SW 1271 (cell line): ENCODE measurements at places on chromosomes 6 and 20.

DNA sequence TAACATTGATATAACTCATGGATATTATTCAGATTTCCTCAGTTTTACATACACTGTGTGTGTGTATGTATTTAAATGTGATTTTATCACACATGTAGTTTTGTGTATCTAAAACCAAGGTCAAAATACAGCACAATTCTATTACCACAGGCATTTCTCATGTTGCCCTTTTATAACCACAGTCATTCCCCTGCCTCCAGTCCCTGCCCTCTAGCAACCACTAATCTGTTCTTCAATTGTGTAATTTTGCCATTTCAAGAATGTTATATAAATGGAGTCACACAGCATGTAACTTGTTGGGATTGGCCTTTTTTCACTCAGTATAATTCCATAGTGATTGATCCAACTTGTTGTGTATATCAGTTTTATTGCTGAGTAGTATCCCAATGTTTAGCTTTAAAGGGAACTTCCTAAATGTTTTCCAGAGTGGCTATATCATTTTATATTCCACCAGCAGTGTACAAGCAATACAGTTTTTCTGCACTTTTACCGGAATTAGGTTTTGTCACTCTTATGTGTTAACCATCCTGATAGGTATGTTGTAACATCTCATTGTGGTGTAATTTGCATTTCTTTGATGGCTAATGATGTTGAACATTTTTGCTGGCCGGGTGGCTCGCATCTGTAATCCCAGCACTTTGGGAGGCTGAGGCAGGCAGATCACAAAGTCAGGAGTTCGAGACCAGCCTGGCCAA is 338.2 kb downstream of the SOX4 start:
- no peak for DNase-seq

DNA sequence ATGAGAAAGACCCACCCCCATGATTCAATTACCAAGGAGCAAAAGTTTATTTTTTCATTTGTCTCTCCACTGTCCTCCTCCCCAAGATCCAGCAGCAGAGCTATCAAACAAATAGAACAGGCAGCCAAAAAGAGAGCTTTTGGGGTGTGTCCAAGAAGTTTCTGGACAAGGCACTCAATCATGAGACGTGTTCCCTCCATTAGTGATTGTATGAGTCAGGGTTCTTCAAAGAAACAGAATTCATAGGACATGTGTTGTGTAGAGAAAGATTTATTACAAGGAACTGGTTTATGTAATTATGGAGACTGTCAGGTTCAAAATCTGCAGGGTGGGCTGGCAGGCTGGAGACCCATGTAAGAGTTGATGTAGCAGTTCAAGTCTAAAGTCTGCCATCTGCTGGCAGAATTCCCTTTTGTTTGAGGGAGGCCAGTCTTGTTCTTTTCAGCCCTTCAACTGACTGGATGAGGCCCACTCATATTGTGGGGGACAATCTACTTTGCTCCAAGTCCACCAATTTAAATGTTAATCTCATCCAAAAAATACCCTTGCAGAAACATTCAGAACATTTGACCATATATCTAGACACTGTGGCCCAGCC is 248.1 kb upstream of the OPRM1 start:
- DNase-seq: no peak

DNA sequence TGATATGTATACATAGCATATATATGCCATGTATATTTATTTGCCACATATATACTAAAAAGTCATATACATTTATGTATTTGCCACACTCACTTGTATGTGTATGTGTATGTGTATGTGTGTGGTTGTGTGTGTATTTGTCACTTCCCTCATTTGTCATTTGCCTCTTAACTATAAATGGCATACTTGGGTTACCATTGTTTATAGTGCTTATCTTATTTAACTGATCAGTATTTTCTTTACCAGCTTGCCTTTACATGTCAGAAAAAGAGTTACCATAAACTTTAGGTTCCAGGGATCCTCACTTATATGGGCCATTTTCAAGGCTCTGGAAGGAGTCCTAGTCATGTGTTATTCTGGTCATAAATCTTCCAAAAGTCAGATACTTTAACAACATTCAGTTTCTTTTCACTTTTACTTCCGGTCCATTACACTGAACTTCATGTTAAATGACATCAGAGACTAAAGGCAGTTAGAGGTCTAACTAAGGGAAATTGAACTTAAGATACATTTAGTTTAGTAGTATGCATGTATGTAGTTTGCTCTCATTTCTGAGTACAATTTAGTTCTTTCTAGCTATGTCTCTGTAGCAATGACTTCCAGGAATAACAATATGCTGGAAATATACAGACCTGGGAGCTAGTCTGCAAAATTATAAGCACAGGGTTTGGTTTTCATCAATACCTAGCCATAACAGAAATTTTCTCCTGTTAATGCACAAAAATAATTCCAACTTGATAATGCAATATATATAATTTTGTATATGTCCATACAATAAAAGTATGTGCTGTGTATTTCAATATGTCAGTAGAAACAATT is 33.7 kb upstream of the HIVEP1 start:
- no peak for DNase-seq

- no peak for DNase-seq
Measured at GRCh38 chr6:32627831-32628230, 9.4 kb upstream of the HLA-DQA1 start.

DNA sequence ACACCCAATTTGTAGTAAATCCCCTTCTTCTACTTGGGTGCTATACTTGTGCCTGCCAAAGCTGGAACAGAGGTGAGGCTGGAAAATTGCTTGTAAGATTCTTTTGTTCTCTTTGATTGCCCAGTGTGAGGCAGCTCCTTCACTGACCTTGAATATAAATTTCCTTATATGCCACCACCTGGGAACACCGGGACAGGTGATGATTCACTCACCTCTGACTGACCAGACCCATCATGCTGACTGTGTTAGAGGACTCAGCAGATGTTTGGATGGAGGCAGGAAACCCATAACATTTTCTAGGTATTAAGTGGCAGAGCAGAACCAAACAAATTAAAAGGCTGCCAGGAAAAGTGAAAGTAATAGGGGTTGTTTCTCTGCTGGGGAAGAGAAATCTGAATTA is 120.9 kb downstream of the GRM1 start:
- no peak for DNase-seq

DNA sequence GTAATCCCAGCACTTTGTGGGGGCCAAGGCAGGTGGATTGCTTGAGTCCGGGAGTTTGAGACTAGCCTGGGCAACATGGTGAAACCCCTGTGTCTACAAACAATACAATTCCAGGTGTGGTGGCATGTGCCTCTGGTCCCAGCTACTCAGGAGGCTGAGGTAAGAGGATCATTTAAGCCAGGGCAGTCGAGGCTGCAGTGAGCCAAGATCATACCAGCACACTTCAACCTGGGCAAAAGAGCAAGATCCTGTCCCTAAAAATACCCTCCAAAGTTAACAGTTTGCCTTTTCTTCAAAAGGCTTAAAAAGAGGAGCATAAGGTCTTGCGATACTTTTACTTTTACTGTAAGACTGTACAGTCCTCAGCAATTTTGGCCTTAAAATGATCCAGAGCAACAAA is 10.7 kb upstream of the SPTLC3 start:
- no peak for DNase-seq

DNA sequence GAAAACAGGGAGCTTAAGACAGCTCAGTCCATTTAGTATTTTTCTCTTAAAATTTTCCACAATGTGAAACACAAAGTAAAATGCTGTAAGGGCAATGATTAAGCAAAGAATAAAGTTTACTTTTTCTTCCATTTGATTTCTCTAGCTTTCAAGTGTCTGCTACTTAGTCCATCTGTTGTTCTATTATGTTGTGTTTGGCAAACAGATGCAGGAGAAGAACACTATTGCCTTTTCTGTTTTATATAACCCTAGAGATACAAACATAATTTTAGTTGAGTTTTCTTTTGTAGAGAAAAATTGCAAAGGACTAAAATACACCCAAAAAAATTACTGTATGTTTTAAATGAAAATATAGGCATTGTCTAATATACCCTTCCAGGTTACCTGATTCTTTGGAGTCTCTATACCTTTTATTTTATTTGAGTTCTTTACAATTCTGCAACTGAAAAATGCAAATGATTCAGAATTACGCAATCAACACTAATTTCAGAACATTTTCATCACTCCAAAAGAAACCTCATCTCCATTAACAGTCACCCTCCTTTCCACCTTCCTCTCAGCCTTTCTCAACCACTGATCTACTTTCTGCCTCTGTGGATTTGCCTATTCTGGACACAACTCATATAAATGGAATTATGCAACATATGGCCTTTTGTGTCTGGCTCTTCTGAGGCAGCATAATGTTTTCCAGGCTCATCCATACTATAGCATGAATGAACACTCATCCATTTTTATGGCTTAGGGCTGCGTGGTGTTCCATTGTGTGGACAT is 96.9 kb downstream of the MKKS start:
- DNase-seq: no peak

DNA sequence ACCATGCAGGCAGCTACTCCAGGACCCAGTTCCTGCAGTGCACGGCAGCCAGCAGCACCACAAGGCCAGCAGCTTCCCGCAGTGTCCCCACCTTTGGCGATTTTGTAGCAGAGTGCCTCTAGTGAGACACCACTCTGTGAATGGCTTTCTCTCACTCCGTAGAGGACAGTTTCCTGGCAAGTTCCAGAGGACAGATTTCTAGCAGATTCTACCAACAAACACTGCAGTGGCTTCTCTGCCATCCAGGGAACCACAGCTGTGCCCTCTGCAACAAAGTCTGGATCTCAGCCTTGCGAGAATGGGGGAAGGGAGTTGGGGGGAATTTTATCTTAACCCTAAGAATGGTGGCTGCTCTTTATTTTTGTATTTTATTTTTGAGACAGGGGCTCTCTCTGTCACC is 28.7 kb downstream of the SNHG17 start:
- no peak for DNase-seq

GRCh38 chr6:4021133-4021853 is 57.6 kb downstream of the FAM217A start:
- DNase-seq: peak; percentile 99

- DNase-seq: no peak
Measured at GRCh38 chr6:68045193-68045592, 589.9 kb upstream of the ADGRB3 start.

DNA sequence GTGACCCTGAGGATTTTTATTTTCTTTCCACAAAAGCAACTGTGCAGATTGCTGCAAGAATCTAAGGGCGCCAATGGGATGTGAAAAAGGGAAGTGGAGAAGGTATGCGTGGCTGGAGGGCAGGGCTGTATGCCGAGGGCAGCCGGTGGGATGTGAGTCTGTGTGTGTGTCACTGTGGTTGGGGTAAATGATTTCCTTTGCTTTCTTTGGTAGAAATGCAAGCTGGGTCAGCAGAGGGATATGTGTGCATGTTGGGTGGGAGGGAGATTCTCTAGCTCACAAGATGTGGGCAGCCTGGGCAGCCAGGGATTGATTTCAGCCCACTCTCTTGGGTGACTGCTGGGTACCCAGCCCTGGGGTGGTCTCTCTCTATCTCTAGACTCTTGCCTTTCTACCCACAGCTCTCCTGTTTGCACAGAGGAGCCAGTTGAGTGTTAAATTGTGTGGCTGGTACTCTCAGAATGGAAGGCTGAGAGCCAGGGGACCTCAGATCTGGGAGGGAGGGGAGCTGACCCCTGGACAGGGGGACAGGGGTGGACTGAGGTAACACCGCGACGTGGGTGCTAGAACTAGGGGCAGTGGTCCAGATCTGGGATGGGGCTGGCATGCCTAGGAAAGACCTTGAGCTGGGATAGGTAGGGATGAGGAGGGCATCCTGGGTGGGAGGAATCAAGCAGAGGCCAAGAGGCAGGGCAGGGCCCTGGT is 136.8 kb upstream of the RNF24 start:
- DNase-seq: no peak

- DNase-seq: peak; percentile 3
Measured at GRCh38 chr20:29427201-29428060, 1830.0 kb upstream of the DEFB115 start.

DNA sequence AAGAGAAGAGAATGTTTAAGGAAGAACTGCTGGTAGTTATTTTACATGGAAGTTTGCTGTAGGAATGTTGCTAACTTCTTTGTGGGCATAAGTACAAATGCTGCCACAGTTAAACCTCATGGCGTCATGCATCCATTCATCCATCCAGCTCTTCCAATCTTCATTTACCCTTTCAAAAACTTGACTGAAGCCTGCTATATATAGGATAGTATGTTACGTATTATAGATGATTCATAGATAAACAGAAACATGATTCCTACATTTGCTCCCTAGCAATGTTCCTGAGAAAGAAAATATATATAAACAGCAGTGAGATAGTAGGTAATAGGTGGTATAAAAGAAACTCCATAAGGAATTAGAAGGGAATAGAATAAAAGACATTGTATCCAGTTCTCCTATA is 93.7 kb downstream of the NDUFAF5 start:
- DNase-seq: no peak
